ENCODE measurements at places on chromosomes 3 and 15. TPM values are rescaled to one million over a fixed set of nuclear protein-coding genes. Genes with fewer than 3 reads are reported as not detected.

The STAB1 gene
- 0.28 TPM for total RNA-seq

DNA sequence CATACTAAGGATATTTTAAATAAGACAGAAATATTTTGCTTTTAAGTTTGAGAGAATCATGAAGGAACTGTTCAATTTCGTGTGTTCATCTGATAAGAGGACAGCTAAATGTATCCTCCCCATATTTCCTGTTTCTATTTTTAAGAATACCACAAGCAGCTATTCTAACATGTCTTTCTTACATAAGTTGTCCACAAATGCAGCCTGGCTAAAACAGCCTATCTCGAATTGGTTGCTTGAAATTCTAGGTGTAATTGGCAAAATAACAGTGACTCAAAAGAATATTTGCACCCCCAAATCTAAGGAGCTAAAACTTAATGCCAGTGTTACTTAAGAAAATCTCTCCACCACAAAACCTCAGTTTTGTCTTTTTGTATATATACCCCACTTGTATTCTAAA is 35.0 kb downstream of the BTLA start:
- H3K36me3 ChIP-seq: no peaks in the 10 kb centered on the region
- no peaks in the 10 kb centered on the region for H3K27me3 ChIP-seq
- no peak for DNase-seq
- no peak overlapping the region for H3K27ac ChIP-seq
- no peaks in the 10 kb centered on the region for H3K4me1 ChIP-seq

DNA sequence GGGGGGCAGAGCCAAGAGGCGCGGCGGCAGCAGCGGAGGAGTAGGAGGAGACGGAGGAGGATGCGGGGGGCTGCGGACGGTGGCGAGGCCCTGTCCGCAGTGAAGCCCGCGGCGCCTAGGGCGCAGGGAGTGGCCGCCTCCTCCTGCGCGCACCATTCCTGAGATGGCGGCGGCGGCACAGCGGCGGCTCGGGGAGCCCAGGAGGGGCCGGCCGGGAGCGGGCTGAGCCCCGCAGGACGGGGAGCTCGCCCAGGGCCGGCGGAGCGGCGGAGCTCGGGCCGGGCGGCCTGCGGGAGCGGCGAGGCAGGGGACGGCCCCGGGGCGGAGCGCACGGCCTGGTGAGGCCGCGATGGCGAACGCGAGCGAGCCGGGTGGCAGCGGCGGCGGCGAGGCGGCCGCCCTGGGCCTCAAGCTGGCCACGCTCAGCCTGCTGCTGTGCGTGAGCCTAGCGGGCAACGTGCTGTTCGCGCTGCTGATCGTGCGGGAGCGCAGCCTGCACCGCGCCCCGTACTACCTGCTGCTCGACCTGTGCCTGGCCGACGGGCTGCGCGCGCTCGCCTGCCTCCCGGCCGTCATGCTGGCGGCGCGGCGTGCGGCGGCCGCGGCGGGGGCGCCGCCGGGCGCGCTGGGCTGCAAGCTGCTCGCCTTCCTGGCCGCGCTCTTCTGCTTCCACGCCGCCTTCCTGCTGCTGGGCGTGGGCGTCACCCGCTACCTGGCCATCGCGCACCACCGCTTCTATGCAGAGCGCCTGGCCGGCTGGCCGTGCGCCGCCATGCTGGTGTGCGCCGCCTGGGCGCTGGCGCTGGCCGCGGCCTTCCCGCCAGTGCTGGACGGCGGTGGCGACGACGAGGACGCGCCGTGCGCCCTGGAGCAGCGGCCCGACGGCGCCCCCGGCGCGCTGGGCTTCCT is at the start of gene GPR27:
Gene GPR27, plus strand, starts transcription at position 155 of the 909 bp plus-strand sequence. Its CDS starts 195 bp downstream, at position 350.
- H3K4me1 ChIP-seq: no peaks in the 10 kb centered on the region
- peaks cover 6% of the 10 kb centered on the region for H3K27me3 ChIP-seq
- no peak within 1 kb of the TSS for H3K4me3 ChIP-seq
- H3K36me3 ChIP-seq: no peaks in the 10 kb centered on the region
- H3K27ac ChIP-seq: no peak within 1 kb of the TSS
- no peak for DNase-seq

DNA sequence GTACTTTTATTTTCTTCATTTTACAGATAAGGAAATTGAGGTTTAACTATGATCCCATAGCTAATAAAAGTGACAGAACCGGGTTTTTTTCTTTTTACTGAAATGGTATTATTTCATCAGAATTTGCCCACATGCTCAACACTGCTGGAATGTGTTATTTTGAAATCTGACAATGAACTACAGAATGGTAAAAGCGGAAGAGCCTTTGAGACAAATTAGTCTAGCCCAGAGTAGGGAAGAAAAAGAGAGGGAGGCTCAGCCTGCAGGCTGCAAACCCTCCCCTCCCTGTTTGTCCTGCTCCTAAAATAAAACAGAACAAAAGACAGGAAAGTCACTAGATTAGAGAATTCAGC is 100.3 kb upstream of the LIPC start:
- H3K27me3 ChIP-seq: no peaks in the 10 kb centered on the region
- peak overlapping the region; percentile 48 for H3K4me3 ChIP-seq
- no peaks in the 10 kb centered on the region for H3K36me3 ChIP-seq

The CACNA1D gene
- 0.38 TPM for total RNA-seq

DNA sequence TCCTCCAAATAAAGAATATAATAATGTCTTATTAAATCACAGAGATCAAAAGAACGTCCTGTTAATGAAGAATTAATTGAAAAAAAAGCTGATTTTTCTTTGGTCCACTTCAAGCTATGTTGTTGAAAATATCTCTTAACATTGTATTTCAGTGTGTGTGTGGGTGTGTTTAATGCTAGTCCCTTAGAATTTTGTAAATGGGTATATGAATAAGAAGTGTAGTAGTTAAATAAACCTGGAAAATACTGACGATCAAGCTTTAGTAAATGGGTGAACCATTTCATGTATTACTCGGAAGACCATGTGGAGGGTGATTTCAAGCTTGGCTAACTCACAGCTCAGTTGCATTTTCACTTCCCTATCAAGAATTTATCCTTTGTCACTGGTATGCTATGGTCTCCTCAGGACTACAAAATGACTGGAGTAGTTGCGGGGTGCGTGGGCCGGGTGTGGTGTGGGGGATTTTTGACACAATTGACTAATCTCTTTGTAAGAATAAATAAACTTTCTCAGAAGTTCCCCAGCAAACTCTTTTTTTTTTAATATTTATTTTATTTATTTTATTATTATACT is 586.4 kb downstream of the GRM7 start:
- DNase-seq: no peak
- no peaks in the 10 kb centered on the region for H3K27me3 ChIP-seq

The GLDN gene
- total RNA-seq: 0.86 TPM

GRCh38 chr3:112794622-112795172 is 52.0 kb downstream of the CD200R1L start:
- H3K27me3 ChIP-seq: no peaks in the 10 kb centered on the region
- no peak overlapping the region for H3K27ac ChIP-seq
- H3K4me3 ChIP-seq: no peak overlapping the region
- H3K4me1 ChIP-seq: no peaks in the 10 kb centered on the region
- DNase-seq: no peak

DNA sequence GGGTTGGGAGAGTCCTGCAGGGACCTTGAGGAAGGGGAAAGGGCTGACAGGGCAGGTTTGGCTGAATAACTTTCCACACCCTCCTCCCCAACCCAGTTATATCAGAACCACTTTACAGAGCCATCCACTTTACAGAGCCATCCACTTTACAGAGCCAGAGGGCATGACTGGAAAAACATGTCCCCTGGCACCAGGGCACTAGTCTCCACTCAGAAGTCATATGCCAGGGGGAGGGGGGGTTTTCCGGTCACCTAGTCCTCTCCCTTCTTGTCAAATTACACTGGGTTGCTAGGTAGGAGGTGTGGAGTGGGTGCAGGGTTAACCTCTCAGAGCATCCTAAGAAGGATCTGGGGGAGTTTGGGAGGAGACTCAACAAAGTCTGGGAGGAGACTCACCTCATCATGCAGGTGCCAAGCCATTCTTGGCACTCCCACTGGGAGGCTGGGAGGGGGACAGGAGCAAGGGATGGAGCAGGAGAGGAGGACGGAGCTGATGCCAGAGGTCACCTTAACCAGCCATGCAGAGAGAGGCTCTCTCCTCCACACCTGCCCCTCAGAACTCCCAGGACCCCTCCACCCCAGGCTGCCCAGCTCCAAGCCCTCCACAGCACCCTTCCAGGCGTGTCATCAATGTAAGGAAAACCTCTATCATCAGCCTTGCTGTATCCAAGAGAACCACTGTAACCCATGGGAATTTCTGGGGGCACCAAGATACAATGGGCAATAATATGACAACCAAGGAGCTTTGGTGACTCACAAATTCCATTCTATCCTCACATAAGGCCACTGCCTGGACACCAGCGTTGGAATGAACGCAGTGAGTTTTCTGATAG is 1.7 kb downstream of the LRRC2 start:
- peaks cover 5% of the 10 kb centered on the region for H3K27me3 ChIP-seq
- no peak for DNase-seq
- H3K36me3 ChIP-seq: no peaks in the 10 kb centered on the region
- no peak overlapping the region for H3K4me3 ChIP-seq
- peaks cover 17% of the 10 kb centered on the region for H3K4me1 ChIP-seq
- H3K27ac ChIP-seq: no peak overlapping the region

- H3K27ac ChIP-seq: no peak overlapping the region
- no peaks in the 10 kb centered on the region for H3K36me3 ChIP-seq
- H3K4me1 ChIP-seq: peaks cover 53% of the 10 kb centered on the region
Observed at GRCh38 chr3:126209741-126210140, 29.4 kb upstream of the ALDH1L1 start.

The CCDC174 gene
- 12.4 TPM for total RNA-seq

Measured in HepG2 (cell line).